ENCODE measurements at places on chromosomes 5 and 9.

- no peak for DNase-seq
Observed at GRCh38 chr9:127223810-127224177, 40.8 kb upstream of the GARNL3 start.

- DNase-seq: no peak
Observed at GRCh38 chr5:99948850-99949249, 586.3 kb upstream of the FAM174A start.

DNA sequence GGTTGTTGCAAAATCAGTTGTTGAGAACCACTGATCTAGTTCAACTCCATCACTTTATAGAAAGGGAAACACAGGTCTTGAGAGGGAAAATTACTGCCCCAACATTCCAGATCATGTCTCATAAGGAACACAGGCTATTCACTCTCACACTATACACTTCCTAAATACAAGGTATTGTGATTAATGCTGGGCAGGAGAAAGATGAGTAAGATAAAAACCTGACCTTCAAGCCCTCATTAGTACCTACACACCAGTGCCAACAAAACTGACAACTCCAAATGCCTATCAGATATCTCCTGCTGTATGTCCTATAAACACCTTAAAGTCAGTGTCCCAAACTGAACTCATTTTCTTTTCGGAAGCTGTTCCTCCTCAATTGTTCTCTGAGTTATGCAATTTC lies 8.2 kb downstream of the GNE start:
- DNase-seq: no peak

DNA sequence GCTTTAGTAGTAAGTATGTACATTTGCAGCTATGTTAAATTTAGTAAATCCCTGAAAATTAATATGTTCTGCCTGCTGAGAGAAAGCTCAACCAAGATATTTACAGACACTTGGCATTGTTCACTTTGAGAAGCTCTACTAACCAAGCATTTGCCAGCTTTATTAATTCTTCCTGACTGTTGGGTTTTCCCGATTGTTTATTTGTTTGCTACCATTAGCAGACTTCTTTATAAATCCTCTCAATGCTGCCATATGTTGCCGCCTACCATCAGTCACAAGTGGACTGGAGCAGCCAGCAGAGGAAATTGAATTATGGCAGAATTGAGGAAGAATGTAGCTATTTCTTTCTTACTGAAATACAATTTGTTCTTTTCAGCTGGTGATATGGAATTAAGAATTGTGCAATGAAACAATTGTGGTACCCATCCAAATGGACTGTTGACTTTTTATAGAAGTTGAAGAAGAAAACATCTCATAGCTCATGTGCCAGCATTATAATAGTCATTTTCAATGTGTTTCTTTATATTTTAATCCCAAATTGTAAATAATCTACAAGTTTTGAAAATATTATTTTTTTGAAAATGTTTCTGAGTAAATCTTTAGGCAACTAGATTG lies 588.7 kb upstream of the CDH6 start:
- DNase-seq: no peak

DNA sequence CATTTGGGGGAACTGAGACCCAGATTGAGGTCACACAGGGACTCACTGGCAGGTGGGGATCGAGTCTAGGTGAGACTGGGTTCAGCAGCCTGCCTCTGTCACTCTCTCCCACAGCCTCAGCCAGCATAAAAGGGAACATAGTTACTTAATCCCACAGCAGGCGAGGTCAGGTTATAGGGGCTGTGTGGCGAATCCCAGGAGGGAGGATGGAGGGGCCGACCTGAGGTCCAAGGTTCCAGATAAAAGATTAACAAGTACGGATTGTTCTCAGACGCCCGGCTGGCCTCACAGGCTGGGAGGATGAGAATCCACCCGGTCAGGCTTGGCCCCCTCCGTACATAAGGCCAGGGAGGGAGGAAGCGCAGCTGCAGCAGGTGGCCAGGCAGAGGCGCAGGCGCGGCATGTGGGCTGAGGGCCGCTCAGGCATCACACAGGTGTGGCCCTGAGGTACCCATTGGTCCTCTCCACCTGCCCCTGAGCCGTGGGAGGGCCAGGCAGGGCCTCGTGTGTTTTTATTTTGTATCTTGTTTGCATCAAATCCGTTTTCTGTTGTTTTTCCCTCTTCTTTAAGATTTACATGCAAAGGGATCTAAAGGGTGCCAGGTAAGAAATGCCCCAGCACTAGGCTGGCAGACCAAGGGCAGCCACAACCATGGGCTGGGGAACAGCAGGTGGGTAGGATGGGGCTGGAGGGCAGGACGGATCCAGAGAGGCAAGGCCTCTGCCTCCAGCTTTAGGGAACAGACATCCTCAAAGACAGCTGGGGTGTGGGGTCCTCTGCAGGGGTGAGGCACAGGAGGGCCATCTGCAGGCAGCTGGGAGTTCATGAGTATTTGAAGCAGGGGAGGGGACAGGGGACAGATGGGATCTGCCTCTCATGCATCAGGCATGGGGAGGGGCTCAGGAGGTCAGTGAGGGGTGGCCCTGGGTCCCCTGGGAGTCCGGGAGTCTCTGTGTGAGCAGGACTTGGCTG lies 3.6 kb downstream of the SUSD3 start:
- no peak for DNase-seq

DNA sequence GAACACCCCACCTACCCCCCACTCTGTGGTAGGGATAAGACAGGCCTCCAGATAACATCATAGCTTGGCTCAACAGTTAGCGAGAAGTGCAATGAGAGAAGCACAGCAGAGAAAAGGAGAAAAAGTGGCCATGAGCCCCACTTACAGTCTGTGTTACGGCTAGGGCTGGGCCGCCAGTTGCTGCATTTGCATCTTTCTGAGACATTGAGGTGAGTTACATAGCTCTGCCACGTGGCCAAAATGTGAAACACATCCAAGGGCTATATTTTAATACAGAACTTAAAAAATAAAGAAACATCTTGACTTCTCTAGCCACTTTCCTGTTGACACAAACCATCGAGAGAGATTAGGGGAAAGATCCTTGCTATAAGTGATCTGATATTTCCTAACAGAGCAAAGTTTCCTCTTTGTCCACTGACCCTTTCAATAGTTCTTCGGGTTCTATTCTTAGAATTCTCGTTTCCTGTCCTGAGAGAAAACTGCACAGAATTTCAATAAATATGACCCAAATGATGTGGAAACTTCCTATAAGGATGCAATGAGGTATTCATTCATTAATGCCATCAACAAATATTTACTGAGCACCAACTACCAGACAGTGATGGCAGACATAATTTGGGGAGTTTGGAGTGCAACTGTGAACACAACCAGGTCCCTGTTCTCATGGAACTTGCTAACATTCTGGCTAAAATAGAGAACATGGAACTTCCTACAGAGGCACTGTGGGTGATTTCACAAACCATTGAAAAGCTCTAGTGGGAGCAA lies 3.2 kb upstream of the TLE4 start:
- DNase-seq: no peak

- no peak for DNase-seq
Observed at GRCh38 chr9:104923289-104923688, 4.7 kb downstream of the ABCA1 start.

- no peak for DNase-seq
Observed at GRCh38 chr5:66931651-66932050, 264.9 kb downstream of the CD180 start.

GRCh38 chr5:83446253-83446947 lies 25.1 kb upstream of the VCAN start:
- DNase-seq: no peak

- no peak for DNase-seq
Observed at GRCh38 chr9:33381231-33381791, 21.1 kb downstream of the AQP7 start.

DNA sequence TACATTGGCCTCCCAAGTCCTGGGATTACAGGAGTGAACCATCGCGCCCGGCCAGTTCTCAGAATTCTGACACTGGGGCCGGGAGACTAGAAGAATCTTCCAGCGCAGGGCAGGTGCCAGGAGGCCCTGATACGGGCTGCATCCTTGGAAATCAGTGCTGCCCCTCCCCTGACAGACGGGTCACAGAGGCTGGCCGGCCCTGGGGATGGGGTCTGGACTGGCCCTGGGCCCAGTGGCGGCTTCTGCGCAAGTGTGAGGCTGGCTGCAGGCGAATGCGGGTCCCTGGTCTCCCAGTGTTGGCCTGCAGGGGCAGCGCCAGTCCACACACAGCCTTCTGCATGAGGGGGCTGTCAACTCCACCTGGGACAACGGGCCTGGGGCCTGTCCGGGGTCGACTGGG lies 831 bp upstream of the TBC1D9B start:
- no peak for DNase-seq

GRCh38 chr5:77937015-77937908 lies 161.1 kb upstream of the TBCA start:
- DNase-seq: no peak

DNA sequence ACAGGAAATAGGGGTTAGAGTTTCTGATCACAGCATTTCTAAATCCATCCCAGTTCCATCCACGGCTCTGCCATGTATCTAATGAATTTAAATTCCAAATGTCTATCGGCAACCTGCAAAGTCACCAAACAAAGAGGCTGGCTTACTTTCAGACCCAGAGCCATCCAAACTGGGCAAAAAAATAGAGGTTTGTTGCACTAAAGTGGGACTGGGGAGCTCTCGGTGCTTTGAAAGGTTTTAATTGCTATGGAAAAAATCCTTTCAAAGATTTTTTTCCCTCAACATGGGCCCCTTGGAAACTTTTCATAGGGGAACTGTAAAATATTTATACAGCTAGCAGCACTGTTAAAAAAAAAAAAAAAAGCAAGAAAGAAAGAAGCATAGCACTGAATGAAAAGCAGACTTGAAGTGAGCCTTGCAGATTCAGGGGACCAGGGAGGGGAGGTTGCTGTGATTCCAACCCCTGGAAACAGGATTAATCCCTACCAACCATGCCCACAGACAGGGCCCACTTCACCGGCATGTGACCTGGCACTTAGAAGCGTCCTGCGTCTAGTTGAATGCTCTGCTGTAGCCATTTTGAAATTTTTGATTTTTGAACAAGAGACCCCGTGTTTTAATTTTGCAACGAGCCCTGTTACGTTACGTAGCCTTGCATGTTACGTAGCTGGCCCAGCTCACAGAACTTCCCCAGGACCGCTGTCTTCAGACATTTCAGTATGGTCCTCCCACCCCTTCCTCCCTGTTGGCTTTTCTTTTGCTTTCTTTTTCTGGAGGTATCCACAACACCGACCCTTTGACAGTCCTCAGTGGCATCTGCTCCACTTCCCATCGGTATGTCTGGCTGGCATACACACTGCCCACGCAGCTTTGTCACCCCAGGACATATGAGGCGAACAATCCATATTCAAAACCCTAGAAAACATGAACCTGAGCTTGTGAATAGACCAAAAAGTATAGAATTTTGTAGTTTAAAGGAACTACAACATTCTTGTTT lies 105.3 kb upstream of the NFIB start:
- DNase-seq: no peak

GRCh38 chr9:98075332-98075805 lies 18.8 kb downstream of the NANS start:
- DNase-seq: no peak

GRCh38 chr9:123568691-123569688 lies 213.0 kb downstream of the CRB2 start:
- DNase-seq: no peak

- DNase-seq: no peak
Observed at GRCh38 chr5:128925973-128926372, 39.3 kb upstream of the SLC27A6 start.

GRCh38 chr5:116445311-116445710 lies 129.3 kb downstream of the SEMA6A start:
- no peak for DNase-seq

GRCh38 chr5:122649080-122649479 lies 125.8 kb upstream of the SNX2 start:
- DNase-seq: no peak

- DNase-seq: no peak
Observed at GRCh38 chr9:95181226-95181818, 136.2 kb downstream of the FANCC start.

- no peak for DNase-seq
Observed at GRCh38 chr5:124162767-124163532, 583.5 kb downstream of the ZNF608 start.

DNA sequence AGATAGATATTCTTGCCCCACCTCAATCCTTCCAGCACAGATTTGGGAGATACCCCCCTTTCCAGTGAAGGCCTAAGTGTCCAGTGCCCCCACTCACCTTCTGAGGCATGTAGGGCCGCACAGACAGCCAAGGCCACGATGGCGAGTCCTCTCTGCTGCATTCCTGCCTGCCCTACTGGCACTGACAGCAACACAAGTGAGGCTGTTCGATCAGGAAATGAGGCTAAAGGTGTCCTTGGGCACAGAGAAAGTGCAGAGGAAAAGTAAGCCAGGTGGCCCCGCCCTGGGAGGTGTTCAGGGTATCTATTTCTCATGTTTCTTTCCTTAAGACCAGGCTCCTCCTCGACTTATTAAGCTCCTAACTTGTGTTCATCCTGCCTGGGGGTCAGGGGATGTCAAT lies at the start of gene CCL28:
Gene CCL28 (minus strand): TSS at position 236 of the 400 bp plus-strand sequence. CDS start 75 bp downstream, at position 161.
- DNase-seq: no peak

DNA sequence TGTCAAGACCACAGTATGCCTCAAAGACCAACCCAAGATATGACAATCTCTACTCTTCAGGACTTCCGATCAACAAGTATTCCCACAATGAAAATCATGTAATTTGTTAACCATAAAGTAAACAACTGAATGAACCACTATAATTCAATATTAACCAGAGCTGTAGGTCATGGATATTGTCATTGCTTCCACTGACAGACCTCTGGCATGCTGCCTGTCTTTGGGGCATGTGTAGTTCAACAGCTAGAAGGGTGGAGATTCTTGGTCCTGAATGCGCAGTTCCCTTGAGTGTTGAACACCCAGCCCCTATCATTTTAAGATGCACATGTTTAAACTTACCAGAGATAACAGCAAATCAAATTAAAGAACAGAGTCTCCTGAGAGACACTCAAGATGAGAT lies 283.0 kb downstream of the CEMIP2 start:
- no peak for DNase-seq

GRCh38 chr5:120657104-120657503 lies 193.0 kb downstream of the PRR16 start:
- DNase-seq: no peak

- DNase-seq: no peak
Observed at GRCh38 chr5:127418367-127418766, 99.1 kb upstream of the PRRC1 start.

GRCh38 chr5:55675119-55675518 lies 37.0 kb downstream of the SLC38A9 start:
- no peak for DNase-seq

- DNase-seq: no peak
Observed at GRCh38 chr9:134203224-134203623, 38.9 kb upstream of the RNU6ATAC start.

- DNase-seq: no peak
Observed at GRCh38 chr5:107812570-107813141, 141.9 kb upstream of the EFNA5 start.

DNA sequence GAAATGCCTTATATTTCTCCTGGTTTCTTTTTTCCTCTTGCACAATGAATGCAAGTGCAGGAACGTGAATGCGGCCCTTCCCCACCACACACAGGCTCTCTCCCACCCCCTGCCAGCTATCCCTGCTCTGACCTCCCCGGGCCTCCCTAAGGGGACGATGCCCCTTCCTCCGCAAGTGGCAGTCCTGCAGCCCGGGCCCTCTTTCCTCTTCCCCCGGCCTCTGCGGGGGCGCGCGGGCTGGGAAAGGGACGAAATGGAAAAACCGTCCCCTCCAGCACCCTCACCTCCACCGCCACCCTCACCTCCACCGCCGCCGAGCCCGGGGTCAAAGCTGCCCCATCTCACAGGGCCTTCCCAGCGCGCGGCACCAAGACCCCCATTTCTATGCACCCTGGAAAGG lies 44.7 kb downstream of the GAS1 start:
- no peak for DNase-seq

- DNase-seq: no peak
Observed at GRCh38 chr5:175765858-175766257, 105.5 kb upstream of the CPLX2 start.

GRCh38 chr9:121839726-121840500 lies 188.5 kb downstream of the DAB2IP start:
- DNase-seq: no peak

Data from stimulated activated CD4-positive, alpha-beta T cell treated with anti-CD3 and anti-CD28 coated beads, Interleukin-1b, Interleukin-23, amount 100 ng/mL, for 1 hour (primary cell).